ENCODE measurements at places on chromosomes 3 and 15.

- no peaks in the 10 kb centered on the region for H3K36me3 ChIP-seq
- DNase-seq, result no peak
- no peak overlapping the region for H3K27ac ChIP-seq
- H3K4me3 ChIP-seq, result no peak overlapping the region
- no peaks in the 10 kb centered on the region for H3K4me1 ChIP-seq
Observed at GRCh38 chr15:68469162-68470048, 37.4 kb upstream of the ITGA11 start.

- H3K36me3 ChIP-seq, result no peaks in the 10 kb centered on the region
- H3K4me3 ChIP-seq, result no peak overlapping the region
- no peaks in the 10 kb centered on the region for H3K27me3 ChIP-seq
- no peaks in the 10 kb centered on the region for H3K4me1 ChIP-seq
Observed at GRCh38 chr15:50850003-50850402, 58.5 kb upstream of the AP4E1 start.

DNA sequence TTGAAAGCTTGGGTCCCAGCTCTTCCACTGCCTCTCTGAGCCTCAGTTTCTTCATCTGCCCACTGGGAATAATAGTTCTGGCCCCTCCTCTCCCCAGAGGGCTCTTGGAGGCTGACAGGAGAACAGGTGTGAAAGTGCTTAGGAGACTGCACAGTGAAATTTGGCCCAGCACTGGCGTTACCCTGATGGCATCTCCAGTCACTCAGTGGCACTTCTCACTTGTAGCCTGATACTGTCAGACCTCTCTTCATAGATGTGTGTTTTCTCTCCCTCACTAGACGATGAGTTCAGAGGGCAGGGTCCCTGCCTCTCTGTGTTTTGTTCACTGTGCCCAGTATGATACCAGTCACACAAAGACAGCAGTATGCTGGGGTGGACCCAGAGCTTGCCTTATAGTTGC lies 22.2 kb upstream of the IGDCC3 start:
- no peak overlapping the region for H3K4me3 ChIP-seq
- H3K27ac ChIP-seq, result no peak overlapping the region
- no peak for DNase-seq
- no peaks in the 10 kb centered on the region for H3K4me1 ChIP-seq

DNA sequence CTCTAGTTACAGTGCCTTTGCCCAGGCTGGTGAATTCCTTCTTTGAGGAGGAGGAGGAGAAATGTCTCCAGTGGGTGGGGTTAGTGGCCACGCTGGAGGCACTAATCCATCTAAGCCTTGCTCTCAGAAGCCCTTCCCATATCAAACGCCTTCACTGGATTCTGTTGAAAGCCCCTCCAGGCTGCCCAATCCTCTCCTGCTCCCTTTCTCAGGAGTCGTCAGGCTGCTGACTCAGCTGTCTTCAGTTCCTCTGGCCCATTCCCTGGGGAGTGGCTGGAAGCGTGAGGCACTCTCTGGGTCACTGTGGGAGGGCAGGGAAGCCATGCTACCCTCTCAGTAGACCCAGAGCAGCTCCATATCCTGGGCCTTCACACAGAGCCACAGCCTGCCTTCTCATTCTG lies 2.7 kb downstream of the AP2M1 start:
- peaks cover 54% of the 10 kb centered on the region for H3K4me1 ChIP-seq
- H3K27ac ChIP-seq, result peak overlapping the region; percentile 93
- H3K27me3 ChIP-seq, result no peaks in the 10 kb centered on the region
- H3K36me3 ChIP-seq, result peaks cover 58% of the 10 kb centered on the region
- no peak for DNase-seq

- H3K27me3 ChIP-seq, result no peaks in the 10 kb centered on the region
- no peaks in the 10 kb centered on the region for H3K4me1 ChIP-seq
- no peaks in the 10 kb centered on the region for H3K36me3 ChIP-seq
- H3K27ac ChIP-seq, result no peak overlapping the region
Observed at GRCh38 chr3:10426346-10427220, 78.8 kb downstream of the ATP2B2 start.

DNA sequence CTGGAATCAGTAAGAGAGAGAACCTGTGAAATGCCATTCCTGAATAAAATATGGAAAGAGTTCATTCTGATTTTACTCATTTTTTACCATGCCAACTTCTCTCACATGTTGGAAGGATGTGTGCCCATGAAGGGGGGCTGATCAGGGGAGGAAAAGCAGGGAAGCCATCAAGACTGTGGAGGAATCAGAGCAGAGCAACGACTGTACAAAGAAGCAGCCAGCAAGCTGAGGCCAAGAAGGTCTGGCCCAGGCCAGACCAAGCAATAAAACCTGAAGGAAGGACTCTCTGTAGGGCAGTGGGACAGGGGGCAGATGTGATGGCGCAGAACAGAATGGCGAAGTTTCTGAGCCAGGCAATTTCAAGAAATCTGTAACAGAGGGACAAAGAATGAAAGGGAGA lies 24.0 kb upstream of the ARNT2 start:
- H3K27me3 ChIP-seq, result no peaks in the 10 kb centered on the region
- H3K4me1 ChIP-seq, result no peaks in the 10 kb centered on the region
- no peak overlapping the region for H3K4me3 ChIP-seq
- DNase-seq, result no peak
- H3K36me3 ChIP-seq, result no peaks in the 10 kb centered on the region

DNA sequence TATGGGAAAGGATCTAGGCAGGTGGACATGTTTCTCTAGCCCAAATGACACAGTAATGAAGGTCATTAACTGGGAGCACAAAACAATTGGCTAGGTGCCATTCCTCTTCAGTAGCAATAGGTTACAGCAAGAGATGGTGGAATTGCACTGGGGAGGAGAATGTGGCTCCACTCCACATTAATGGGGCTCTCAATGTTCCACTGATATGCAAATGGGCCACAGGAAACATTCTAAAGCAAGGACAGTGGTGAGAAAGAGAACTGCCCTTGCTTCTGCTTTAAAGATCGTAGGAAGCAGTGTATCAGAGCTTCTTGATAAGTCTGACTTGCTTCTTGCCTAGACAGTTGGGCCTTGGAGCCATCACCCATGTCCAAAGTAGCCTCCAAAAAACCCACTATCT lies 271.4 kb upstream of the PPP2R3A start:
- no peaks in the 10 kb centered on the region for H3K27me3 ChIP-seq
- H3K27ac ChIP-seq, result no peak overlapping the region
- H3K36me3 ChIP-seq, result no peaks in the 10 kb centered on the region

DNA sequence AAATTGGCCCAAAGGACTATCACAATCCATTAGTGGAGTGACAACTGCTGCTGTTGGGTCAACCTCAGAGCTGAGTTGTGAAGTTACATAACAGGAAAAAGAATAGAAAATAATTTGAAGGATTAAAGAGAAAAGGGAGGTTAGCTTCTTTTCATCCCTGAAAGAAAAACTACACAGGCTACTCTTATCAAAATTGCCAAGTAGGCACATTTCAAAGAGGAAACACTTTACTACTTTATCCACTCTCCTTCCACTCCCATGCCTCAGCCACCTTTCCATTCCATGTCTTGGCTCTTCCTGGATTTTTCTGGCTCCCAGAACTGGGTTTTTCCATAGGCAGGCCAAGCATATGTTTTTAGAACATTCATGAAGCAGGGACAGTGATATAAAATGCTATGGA lies 384.0 kb upstream of the RORA start:
- no peak overlapping the region for H3K27ac ChIP-seq
- no peaks in the 10 kb centered on the region for H3K27me3 ChIP-seq
- H3K4me3 ChIP-seq, result no peak overlapping the region

GRCh38 chr15:83605111-83605945 lies 48.6 kb upstream of the ADAMTSL3 start:
- H3K4me3 ChIP-seq, result no peak overlapping the region
- H3K27ac ChIP-seq, result no peak overlapping the region
- H3K36me3 ChIP-seq, result no peaks in the 10 kb centered on the region
- DNase-seq, result peak; percentile 69
- H3K27me3 ChIP-seq, result no peaks in the 10 kb centered on the region
- H3K4me1 ChIP-seq, result no peaks in the 10 kb centered on the region

DNA sequence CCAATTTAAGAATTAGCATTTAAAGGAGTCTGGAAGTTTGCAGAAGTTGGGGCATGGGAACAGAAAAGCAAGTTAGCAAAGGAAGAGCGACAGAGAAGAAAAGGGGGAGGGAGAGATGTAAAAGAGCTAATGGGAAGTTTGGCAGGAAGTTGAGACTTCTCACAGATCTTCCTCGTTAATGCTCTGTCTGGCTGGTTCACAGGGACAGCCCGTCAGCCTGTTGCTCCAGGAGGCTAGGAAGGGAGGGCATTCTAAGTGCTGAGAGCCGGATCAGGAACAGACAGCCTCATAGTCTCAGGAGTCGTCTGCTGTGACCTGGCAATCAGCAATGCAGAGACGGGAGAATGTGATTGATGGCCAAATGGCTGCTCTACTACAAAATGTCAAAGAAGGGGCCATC lies 150.3 kb downstream of the AGBL1 start:
- peaks cover 6% of the 10 kb centered on the region for H3K27me3 ChIP-seq
- H3K4me3 ChIP-seq, result no peak overlapping the region
- no peak overlapping the region for H3K27ac ChIP-seq
- peaks cover 7% of the 10 kb centered on the region for H3K4me1 ChIP-seq
- DNase-seq, result no peak
- H3K36me3 ChIP-seq, result no peaks in the 10 kb centered on the region

DNA sequence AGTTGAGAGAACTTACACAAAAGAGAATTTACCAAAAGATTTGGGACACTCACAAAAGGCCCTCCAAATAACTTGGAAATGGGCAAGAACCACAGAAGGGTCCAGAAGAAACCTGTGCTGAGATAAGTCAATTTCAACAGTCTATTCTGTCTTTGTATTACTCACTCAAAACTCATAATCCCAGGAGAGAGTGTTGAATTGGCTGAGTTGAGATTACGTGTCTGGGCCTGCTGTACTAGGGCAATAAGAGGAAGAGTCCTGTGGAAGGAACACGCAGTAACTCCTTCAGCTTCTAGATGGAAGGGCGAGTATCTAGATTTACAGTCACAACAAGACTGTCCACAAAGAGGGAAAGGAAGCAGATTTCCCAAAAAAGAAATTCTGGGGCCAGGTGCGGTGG lies 42.5 kb upstream of the DYNC1LI1 start:
- no peak overlapping the region for H3K27ac ChIP-seq
- no peak for DNase-seq
- no peaks in the 10 kb centered on the region for H3K36me3 ChIP-seq
- H3K27me3 ChIP-seq, result no peaks in the 10 kb centered on the region
- no peak overlapping the region for H3K4me3 ChIP-seq
- no peaks in the 10 kb centered on the region for H3K4me1 ChIP-seq

- no peaks in the 10 kb centered on the region for H3K4me1 ChIP-seq
- peak; percentile 39 for DNase-seq
- no peak overlapping the region for H3K4me3 ChIP-seq
- no peaks in the 10 kb centered on the region for H3K36me3 ChIP-seq
- H3K27me3 ChIP-seq, result no peaks in the 10 kb centered on the region
Observed at GRCh38 chr3:66655671-66656070, 154.8 kb upstream of the LRIG1 start.

DNA sequence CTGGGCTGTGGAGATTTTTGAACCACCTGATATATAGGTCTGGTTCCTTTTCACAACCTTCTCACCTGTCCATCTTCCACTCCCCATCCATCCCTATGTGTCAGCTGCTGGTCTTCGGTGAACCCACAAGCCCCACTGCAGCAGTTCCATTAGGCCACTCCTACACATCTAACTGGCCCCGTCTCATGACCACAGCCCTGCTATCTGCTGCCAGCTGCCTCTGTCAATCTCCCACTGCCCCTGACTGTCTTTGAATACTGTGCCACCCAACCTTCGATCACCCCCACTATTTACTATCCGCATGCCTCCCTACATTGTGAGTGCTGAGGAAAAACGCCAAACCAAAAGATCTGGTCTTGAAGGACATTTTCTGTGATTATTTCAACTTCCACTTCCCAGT lies 795.4 kb downstream of the IGSF11 start:
- H3K36me3 ChIP-seq, result no peaks in the 10 kb centered on the region
- H3K27me3 ChIP-seq, result no peaks in the 10 kb centered on the region
- H3K27ac ChIP-seq, result no peak overlapping the region
- no peaks in the 10 kb centered on the region for H3K4me1 ChIP-seq
- no peak overlapping the region for H3K4me3 ChIP-seq

- no peaks in the 10 kb centered on the region for H3K36me3 ChIP-seq
- H3K4me3 ChIP-seq, result peak overlapping the region; percentile 51
- peaks cover 31% of the 10 kb centered on the region for H3K4me1 ChIP-seq
- no peaks in the 10 kb centered on the region for H3K27me3 ChIP-seq
- peak; percentile 67 for DNase-seq
- H3K27ac ChIP-seq, result peak overlapping the region; percentile 85
Observed at GRCh38 chr3:123694366-123695087, 109.7 kb upstream of the HACD2 start.

DNA sequence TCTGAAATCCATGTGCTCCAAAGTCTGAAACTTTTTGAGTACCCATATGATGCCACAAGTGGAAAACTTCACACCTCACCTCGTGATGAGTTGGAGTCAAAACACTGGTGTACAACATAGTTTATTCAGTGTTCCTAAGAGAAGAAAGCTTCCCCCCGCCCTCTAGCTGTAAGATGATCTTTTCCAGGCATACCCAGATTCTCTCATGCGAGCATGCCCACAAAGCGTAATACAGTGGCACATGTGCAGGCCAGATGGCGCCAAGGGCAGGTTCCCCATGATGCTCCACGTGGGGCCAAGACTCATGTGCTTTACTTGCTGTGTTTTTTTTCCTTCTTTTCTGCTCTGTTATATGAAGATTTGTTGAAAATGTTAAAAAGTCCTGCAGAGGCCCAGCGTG lies 104.9 kb upstream of the LRRFIP2 start:
- no peak overlapping the region for H3K27ac ChIP-seq
- peaks cover 72% of the 10 kb centered on the region for H3K36me3 ChIP-seq
- H3K4me3 ChIP-seq, result no peak overlapping the region
- no peaks in the 10 kb centered on the region for H3K4me1 ChIP-seq
- no peak for DNase-seq

DNA sequence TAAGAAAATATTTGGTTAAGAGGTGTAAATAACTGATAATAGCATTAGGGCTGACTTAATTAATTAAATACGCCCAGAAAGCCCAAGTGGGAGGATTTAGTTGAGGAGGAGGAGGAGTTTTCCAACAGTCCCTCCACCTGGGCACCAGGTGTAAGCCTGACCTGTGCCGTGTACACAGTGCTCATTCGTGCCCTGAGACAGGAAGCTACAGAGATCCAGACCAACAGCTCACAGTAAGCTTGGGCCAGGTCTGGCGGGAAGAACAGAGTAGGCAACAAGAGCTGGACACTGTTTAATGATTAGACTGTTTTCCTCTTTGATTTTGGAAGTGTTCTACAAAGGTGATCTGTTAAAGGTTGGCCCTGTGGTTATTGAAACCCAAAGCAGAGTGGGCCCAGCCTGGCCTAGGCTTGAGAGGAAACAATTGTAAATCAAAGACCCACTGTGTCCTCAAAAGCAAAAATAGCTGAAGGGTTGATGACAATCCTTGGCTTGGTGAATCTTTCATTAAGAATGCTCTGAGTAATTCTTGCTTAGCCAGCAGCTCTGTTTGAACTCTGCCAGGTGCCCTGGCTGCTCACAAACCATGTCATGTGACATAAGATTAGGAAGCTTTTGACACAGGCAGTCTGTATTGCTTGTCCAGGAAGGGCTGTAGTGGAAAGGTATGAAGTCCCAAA lies 13.8 kb downstream of the SQOR start:
- no peaks in the 10 kb centered on the region for H3K36me3 ChIP-seq
- H3K4me1 ChIP-seq, result peaks cover 56% of the 10 kb centered on the region
- H3K4me3 ChIP-seq, result no peak overlapping the region
- no peaks in the 10 kb centered on the region for H3K27me3 ChIP-seq

All from stomach (tissue), 19 donors.